ENCODE measurements at places on chromosomes 7 and 10.

GRCh38 chr10:72285972-72286521 lies 12.3 kb downstream of the DDIT4 start:
- DNase-seq = no peak

GRCh38 chr7:74373536-74373935 lies 80.2 kb upstream of the GTF2IRD1 start:
- no peak for DNase-seq

GRCh38 chr7:14598978-14599377 lies 303.6 kb downstream of the DGKB start:
- no peak for DNase-seq

DNA sequence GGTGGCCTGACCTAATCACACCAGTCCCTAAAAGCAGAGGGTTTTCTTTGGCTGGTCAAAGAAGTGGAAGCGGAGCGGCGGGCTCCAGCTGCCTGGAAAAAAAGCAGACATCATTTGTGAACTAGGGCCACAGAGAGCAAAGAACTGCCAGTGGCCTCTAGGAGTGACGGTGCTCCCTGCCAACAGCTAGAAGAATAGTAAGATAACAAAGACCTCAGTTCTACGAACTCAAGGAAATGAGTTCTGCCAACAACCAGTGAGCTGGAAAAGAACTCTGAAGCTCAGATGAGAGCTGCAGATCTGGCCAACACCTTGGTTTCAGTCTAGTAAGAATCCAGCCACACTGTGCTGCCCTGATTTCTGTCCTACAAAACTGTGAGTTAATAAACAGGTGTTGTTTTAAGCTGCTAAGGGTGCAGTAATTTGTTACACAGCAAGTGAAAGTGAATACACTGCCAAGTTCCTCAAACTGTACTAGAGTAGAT lies 178.0 kb downstream of the SRPK2 start:
- no peak for DNase-seq

DNA sequence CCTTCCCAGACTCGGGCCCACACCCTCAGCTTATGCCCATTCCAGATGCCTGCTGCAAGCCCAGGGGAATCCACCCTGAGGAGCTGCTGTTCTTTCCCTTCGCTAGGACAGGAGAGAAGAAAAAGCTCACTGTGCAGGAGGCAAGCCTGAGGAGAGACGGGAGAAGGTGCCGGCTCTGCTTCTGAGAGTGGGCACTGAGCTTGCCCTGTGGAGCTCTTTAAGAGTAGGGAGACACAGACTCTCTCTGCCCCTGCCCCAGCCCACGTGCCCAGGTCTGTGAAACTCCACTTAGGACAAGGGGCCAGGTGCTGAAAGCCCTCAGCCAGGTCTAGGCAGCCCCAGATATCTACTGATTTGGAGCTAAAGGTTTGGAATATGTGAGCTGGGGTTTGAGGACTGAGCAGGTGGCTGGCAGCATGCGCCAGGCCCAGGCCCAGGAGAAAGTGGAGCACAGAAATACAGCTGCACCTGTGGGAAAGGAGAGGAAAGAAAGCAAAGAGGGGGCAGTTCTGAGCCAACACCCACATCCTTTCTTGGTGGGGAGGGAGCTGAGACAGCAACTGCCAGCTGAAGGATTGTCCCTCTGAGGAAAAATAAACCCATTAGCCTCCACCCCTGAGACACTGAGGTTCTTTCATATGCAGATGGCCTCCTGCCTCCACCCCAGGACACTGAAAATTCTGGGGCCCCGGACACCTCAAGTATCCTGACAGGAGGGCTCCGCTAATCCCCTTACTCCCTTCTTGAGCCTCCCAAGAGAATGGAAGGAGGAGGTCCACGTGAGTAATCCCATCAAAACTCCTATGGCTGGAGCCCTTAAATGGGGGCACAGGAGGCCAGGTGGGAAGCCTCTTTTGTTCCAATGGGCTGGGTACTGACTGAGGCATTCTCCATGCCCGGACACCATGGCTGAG lies 7.3 kb downstream of the POLL start:
- DNase-seq = no peak

DNA sequence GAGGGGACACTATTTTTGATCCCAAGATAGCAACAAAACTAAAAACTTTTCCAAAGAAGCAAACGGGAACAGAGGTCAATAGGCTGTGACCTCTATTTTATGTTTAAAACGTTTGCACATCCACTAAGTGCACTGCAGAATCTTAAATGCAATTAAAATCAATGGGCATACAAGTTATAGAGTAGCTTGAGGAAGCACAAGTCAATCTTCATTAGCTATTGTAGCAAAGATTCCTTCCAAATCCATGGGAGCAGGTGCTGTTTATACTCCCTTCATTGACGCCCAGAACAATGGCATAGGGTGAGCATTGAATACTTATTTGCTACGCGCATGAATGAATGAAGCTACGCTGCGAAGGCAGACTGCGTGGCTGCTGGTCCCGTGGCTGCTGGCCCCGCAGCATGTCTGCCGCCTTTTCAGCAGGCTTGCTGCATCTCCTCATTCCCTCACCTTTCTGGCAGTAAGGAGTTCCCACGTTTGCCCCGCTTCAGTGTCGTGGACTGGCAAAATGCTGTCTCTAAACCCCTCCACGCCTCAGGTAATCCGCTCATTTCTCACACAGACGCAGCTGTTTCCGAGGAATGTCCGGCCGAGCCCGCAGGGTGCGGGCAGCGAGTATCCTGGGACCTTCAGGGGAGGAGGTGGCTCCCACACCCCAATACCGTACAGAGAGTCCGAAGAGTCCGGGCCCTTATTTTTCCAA lies 754 bp upstream of the PHYHIPL start:
- DNase-seq = no peak

- DNase-seq = no peak
These were observed 89.6 kb downstream of the FOXL3 start for GRCh38 chr7:379456-380138.
